ENCODE measurements at places on chromosomes 1 and 21.

DNA sequence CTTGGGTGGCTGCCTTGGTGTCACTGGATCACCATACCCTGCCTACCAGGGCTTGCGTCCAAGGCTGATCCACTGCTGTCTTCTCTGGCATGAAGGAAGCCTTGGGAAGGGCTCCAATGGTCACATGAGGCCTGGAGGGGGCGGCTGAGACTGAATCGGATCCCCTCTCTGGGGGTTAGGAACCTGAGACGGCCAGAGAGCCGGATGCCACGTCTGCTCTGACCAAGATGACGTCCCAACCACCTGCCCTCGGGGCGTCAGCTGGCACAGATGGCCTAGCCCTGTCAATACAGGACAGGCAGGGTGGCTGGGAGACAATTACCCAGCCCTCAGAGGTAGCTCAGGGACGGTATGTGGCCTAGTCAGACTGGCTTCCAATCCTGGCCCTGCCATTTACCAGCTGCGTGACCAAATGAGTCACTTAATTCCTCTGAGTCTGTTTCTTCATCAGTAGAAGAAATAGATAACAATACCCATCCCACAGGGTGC is 5.4 kb downstream of the TRIM62 start:
- DNase-seq = no peak

DNA sequence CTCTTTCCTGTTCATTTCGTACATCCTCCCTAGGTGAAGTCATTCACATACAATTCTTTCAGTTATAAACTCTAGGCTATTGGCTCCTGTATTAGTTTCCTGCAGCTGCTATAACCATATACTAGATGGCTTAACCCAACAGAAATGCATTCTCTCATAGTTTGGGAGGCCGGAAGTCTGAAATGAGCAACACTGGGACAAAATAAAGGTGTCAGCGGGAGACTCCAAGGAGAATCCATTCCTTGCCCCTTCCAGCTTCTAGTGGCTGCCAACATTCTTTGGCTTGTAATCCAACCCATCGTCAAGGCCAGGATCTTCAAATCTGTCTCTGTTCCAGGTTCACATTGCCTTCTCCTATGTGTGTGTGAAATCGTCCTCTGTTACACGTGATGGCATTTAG is 71.3 kb downstream of the TOR3A start:
- DNase-seq = no peak

DNA sequence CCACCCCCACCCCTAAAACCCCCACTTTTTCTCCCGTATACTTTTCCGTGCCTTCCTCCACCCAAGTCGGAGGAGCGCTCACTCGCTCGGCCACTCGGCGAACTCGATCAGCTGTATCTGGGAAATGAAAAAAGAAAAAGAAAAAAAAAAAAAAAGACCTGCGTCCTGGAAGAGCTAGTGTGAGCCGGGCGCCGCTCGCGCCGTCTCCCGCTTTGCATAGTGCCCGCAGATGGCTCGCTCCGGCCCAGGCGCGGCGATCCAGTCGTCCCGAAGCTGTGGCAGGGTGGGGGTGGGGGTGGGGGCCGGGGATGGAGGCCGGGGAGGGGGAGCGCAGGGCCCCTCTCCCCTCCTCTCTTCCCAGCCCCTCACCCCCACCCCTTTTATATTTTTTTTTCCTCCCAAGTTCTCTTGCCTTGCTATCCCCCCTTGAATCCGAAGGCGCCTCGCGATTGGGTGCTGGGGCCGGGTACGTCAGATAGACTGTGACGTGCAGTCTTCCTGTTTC is 299 bp upstream of the PROX1 start:
- peak; percentile 77 for DNase-seq

DNA sequence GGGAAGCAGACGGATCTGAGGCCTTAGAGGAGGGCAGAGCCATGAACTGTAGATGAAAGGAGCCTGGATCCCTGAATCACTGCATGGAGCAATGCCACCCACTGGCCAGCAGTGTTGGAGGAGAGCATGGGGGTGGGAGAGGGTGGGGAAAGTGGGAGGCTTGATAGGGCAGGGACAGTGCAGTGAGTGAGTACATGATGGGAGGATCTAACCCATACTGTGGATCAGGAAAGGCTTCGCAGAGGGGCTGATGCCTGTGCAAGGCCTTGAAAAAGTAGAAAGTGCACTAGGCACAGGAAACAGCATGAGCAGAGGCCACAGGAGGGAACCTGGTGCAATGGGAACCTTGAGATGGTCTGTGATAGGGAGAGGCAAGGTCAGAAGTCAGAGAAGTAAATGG is 391.9 kb downstream of the PTPRU start:
- DNase-seq = no peak

DNA sequence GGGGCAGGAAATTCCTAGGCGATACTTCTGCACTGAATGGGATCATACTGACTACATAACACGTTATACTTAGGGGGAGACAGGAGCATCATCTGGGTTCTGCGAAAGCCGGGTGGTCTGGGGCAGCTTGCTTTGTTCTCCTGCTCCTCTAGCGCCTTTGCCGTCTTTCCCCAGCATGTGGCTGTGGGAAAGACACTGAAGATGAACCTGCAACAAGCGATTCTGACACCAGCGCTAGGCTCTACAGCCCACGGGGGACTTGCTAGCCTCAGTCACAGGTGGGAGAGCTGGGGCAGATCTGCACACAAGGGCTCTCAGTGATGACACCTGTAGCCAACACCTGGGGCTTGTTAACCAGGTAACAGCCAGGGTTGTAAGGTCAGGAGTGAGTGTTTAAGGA is 51.8 kb downstream of the CD46 start:
- no peak for DNase-seq

DNA sequence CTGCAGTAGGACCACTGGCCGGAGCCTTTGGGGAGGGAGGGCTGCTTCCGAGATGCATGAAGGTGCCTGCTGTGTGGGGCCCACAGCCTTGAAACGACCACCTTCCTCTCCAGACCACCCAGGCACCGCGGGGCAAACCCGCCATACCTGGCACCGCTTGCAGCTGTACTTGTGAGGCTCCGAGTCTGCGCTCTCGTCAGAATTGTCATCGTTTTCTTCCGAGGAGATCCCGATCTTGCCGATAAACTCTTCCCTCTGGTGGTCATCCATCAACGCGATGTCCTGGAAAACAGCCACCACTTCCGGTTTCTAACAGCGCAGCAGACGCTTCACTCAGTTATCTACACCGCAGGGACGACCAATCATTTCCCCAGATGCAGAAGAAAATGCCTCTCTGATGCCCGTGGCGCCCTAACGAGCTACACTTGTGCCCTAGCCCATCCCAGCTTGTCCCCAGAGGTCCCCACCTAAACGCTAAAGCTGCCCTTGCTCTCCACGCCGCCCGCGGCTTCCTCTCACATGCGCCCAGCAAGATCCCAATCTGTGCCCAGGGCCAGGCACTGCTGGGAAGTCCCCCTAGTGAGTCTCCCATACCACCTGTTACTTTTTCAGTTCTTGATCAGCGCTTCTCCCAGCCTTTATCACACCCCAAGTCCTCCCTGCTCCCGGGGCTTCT is 55.0 kb upstream of the RIPK4 start:
- DNase-seq = no peak

- DNase-seq = no peak
Measured at GRCh38 chr1:112721966-112722524, 6.9 kb upstream of the PPM1J start.

- DNase-seq = peak; percentile 43
Measured at GRCh38 chr1:206479183-206480125, 9.2 kb downstream of the IKBKE start.

GRCh38 chr1:30111431-30111830 is 612.0 kb downstream of the MATN1 start:
- peak; percentile 45 for DNase-seq

DNA sequence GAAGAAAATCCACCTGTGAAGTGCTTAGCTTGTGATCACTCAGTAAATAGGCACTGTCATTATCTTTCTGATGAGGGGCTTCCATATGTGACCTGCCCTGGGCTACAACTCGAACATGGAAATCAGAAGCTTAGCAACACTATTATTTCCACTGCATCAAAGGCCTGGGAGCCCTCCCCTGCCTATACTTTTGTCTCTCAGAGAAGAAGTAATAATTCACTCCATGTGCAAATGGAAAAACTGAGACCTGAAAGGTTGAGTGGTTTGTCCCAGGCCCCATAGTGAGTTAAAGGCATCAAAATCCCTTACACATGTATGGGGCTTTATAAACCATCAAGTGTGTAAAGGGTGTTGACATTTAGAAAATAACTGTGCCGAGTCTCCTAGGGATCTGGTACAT is 20.9 kb downstream of the SOX13 start:
- no peak for DNase-seq

GRCh38 chr1:8560035-8560434 is 242.1 kb downstream of the SLC45A1 start:
- no peak for DNase-seq

GRCh38 chr1:91937613-91938012 is 11.6 kb upstream of the BRDT start:
- no peak for DNase-seq

DNA sequence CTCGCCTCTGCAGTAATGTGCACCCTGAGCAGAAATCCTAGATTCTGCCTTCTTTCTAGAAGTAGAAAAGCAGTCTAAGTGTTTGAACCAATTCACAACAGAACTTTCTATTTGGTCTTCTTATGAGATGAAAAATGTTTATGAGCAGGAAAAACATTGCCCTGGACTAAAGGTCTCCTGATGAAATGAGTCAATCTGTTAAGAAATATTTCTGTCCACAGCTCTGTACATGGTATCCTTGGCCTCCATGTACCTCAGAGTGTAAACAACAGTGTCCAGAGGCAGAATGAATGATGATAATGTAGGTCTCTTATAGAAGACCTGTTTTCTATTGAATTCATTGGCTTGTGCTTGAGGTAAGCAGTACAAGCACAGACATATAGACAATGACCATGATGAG is 6.2 kb upstream of the APCS start:
- no peak for DNase-seq

DNA sequence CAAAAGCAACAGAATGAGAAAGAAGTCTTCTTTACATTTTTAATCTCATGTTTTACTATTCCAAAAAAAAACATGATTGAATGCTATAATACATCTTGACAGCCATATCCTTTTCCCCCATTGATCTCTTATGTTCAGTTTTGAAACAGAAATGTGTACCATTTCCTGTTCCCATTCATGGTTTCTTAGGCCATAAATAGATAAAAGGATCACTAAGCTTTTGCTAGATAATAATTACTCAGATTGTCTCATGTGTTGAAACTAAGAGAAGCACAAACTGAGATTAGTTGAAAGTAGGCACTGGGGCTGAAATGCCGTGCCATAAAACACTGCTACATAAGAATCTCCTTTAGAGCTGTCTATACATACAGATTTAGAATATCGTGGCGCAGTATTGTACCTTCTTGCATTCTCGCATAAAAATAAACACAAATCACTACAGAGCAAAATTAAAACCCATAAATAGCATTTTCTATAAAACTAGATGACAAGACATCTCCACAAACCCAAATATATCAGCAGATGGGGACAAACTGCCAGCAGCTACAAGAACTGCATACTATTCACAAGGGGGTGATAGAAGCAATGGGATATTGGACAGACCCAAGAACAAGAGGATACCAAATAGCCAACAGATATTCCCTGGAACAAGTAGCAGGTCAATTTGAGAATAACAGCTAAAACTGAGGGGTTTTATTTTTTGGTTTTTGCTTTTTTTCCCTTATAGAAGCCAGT is 405.3 kb upstream of the PRMT6 start:
- DNase-seq = no peak

GRCh38 chr1:68904477-68904876 is 407.6 kb upstream of the DEPDC1 start:
- DNase-seq = no peak

DNA sequence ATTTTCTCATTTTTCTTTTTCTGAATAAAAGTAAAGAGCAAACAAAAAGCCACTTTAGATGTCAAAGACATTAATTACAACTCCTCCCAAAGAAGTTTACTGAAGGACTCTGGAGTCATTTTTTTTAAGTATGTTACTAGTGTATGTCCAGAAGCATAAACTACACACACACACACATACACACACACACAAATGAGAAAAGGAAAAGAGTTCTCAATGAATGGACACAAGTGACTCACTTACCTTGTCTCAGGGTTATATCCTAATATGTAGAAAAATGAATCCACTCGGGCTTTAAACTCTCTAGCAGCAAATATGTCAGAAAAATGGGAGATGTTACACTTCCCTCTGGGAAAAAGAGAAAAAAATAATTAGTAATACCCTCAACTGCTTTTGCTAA is 223.1 kb downstream of the SLC45A1 start:
- DNase-seq = no peak

DNA sequence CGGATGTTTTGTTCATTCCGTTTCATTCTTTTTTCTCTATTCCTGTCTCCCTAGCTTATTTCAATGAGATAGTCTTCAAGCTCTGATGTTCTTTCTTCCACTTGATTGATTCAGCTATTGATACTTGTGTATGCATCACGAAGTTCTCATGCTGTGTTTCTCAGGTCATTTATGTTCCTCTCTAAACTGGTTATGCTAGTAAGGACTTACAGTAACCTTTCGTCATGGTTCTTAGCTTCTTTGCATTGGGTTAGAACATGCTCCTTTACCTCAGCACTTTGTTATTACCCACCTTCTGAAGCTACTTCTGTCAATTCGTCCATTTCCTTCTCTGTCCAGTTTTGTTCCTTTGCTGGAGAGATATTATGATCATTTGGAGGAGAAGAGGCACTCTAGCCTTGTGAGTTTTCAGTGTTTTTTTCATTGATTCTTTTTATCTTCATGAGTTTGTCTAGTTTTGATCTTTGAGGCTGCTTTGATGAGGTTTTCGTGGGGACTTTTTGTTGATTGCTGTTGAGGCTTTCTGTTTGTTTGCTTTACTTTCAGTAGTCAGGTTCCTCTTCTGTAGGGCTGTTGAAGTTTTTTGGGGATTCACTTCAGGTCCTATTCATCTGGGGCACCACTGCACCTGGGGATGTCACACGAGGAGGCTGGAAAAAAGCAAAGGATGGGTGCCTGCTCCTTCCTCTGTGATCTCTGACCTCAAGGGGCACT is 496.9 kb upstream of the LRRC7 start:
- no peak for DNase-seq

DNA sequence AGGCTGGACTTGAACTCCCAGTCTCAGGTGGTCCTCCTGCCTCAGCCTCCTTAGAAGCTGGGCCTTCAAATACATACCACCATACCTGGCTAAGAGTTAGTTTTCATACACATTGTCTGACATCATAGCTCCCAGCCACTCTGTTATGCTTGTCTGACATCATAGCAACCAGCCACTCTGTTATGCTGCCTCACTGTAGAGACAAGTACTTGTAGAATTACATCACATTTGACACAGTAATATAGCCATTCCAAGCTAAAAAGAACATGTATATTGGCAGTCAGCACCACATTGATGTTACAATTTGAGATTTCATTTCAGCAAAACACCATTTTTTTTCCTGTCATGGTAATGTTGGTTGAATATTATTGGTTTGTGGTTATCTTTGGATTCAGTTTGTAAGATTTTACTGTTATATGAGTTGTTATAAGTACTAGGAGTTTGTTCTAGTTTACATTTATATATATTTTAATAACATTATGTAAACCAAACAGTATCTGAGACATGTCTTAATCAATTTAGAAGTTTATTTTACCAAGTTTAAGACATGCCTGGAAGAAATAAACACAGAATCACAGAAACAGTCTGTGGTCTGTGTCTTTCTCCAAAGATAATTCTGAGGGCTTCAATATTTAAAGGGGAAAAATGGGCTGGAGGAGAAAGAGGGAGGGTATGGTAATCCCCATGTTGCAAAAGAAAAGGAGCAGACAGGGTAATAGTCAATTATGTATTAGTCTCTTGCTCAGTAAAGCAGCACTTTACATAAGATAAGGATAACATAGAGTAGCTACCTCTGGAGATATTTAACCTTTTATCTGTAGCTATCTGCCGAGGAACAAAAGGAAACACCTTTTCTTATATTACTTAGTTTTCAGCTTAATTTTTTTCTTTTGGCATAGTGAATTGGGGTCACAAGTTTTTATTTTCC is 43.0 kb downstream of the XPR1 start:
- DNase-seq = no peak

GRCh38 chr1:15014516-15014915 is 139.0 kb upstream of the TMEM51 start:
- DNase-seq = no peak
